ENCODE measurements at places on chromosomes 12 and 14.

DNA sequence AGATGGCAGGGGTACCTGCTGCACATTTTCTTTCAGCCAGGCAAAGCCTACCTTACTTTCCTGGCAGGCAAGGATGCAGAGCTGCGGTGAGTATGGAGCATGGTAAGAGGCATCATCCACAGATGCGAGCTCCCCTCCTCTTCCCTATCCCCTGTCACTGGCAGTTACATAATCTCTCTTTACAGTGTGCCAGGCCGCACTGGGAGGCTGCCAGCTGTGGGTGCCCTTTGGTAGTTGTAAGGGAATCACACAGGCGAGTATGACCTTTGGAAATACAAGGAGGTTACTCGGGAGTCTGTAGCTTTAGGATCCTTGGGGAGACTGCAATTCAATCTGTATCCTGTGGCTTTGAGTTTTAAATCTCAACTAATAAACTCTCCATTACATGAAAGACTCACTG lies 132.5 kb downstream of the KTN1 start:
- no peak for DNase-seq

DNA sequence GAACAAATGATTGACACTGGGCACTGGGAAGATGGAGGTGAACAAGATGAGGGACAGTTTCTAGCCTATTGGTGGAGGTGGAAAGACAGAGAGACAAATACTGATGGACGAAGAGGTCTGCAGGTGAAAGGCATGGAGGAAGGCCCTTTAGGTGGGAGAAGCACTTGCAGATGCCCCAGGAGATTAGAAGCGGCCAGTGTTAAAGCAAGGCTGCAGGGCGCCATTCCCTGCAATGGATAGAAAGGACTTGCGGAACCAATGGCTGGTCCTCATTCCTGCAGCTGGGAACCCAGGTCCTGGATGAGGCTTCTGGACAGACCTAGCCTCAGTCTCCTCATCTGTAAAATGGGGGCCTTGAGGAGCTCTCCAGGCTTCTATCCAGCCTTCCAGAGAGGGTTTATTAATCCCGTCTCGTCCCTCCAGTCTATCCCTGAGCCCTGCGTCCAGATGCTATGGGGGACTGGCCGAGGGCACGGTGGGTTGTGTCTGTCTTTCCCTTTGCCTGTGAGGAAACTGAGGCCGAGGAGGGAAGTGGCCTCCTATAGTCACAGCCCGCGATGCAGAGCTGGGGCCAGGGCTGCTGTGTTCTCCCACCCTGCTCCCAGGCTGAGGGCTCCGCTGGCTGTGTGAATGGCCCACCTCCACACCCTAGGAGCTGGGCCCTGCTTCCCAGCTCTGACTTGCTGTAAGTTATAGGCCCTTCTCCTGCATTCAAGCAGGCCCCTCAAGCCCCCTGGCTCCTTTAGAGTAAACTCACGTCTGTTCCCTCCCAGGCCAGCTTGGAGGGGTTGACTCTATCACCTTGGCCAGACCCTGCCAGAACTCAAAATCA lies 33.0 kb downstream of the CYP46A1 start:
- no peak for DNase-seq

DNA sequence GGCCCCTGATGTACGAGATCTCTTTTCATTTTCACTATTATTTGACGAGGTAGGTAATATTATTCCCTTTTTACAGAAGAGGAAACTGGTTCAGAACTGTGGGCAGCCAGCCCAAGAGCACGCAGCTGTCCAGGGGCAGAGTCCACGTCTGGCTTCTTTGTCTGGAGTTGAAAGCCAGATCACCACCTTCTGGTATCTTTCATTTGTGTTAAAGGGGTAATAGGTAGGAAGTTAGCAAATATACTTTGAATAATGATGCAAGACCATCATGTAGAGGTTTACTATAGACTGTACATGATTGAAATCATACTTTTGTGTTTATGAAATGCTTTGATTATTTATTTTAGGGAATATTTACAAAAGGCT lies 144.1 kb upstream of the AMIGO2 start:
- peak; percentile 9 for DNase-seq

- DNase-seq, result peak; percentile 6
Observed at GRCh38 chr12:29725587-29726320, 58.0 kb downstream of the TMTC1 start.

- DNase-seq, result no peak
Observed at GRCh38 chr14:54646626-54647025, 79.7 kb downstream of the SAMD4A start.

DNA sequence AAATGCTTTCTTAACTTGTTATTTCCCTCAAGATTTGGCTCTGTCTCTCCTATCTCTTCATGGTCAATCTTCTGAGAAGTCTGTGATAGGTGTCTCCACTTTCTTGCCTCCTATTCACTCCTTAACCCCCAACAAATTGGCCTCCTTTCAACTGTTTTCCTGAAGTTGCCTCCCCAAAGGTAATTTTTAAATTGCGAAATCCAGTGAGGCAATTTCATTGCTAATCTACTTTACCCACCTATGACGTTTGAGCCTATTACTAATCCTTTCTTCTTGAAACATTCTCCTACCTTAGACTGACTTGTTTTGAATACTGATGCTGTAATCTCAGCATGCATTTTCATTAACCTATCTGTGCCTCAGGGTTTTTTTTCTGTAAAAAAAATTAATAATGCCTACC lies 6.0 kb upstream of the KCNH5 start:
- DNase-seq, result no peak

DNA sequence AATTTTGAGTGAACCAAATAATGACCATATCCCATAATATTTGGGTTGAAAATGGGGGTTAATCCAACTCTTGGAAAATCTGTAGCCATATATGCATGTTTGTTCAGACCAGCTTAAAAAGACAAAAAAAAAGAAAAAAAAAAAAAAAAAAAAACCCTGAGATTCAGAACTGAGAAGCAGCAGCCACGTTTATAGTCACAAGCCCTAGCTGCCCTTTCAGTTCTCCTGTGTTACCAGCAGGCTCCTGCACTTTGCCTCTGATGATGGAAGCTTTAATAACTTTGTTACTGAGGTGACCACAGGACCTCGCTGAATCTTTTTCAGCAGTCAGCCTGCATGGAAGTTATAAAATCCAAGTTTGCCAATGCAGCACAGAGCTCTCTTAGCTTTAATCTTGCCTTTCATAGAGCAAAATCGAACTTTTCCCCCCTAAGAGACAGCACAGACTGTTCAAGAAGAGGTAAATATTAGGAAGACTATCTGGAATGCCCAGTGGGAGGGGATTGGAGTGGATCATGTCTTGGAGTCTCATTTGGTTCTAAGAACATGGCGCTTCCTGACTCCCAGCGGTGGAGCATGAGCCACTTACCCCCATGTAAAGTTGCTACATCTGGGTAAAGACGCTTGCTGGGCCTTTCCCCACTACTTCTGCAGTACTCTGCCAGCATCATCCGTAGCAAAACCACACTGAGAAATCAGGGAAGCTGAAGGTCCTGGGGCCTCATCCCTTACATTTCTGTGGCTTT lies 20.6 kb downstream of the GNG2 start:
- no peak for DNase-seq

DNA sequence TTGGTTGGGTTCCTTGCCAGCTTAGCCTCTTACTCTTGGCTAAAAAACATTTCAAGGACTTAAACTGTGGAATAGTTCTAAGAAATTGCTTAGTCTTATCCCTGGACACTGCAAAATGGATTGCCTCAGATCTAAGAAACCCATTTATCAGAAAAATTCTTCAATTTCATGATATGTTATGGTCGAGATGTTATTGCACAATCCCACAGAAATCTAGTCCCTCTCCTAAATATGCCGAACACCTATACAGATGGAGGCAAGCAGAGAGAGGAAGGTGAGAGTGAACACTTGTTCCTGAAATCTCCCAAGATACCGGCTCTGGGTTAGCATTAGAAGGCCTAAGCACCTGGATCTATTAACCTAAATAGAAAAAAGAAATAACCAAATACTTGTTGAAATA lies 267.2 kb downstream of the PAWR start:
- no peak for DNase-seq

GRCh38 chr12:47776471-47777143 lies 3.6 kb downstream of the SLC48A1 start:
- no peak for DNase-seq

GRCh38 chr12:85587158-85587557 lies 249.1 kb downstream of the RASSF9 start:
- DNase-seq, result no peak

DNA sequence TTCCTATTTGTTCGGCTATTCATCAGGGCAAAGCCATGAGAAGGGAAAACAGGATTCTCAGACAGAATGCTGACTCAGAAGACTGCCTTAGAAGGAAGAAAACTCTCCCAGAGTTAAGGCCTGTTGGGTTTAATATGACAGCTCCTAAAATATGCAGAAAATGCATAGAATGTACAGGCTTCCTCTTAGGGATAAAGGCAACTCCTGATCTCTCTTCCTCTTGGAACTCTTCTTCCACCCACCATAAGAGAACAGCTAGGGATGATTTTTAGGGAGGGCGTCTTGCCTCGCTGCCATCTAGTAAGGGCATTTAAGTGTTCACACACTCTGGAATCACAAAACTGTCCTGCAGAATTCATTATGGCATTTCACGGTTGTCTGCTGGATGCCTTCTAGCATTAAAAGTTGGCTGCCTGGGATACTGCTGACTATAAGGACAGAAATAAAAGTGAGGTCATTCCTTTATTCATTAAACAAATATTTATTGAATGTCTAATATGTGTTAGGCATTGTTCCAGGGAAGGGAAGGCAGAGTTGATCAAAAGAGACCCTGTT lies 73.7 kb downstream of the DCAF5 start:
- no peak for DNase-seq

DNA sequence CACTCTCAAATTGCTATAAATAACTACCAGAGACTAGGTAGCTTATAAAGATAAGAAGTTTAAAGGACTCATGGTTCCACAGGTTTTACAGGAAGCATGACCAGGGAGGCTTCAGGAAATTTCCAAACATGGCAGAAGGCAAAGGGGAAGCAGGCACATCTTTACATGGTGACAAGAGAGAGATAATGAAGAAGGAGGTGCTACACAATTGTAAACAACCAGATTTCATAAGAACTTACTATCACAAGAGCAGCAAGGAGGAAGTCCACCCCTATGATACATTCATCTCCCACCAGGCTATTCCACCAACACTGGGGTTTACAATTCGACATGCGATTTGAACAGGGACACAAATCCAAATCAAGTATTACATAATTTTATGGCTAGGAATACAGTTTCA lies 257.7 kb downstream of the BTG1 start:
- no peak for DNase-seq

DNA sequence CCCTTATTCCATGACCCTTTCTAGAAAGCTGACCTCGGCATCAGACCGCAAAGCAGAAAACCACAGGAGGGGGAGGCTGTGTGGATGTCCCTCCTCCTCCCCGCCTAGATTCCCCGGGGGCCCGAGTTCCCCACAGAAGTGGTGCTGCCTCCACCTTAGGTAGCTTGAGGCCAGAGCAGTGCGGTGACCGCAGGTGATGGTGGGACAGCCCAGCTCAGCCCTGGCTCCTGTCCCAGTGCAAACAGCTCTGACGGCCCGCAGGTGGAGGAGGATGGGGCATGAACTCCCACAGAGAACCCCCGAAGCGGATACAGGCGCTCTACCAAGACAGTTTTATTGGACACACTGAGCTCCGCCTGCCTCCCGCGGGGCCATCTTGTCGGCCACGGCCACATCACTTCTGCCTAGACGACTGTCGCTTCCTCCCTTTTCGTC lies 19.5 kb downstream of the ARL6IP4 start:
- DNase-seq, result no peak

DNA sequence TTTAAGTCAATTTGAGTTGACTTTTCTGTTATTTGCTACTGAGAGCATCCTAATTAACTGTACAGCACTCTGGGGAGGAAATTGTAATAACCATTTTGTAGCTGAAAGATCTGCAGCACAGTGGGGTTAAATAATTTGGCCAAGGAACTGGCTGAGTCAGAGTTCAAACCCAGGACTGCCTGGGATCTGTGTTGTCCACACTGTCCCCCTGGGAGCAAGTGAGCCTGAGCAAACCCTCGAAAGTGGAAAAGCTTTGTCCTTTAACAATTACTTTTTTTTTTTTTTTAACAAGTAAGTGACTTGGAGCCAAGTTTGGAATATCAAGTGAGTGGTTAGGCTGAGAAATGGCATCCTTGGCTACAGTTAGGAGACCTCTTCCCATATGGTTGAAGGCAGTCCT lies 247.2 kb upstream of the CCDC196 start:
- no peak for DNase-seq

GRCh38 chr12:31233061-31233730 lies 92.8 kb downstream of the SINHCAF start:
- DNase-seq, result no peak

GRCh38 chr12:99619389-99620158 lies 28.0 kb upstream of the GARIN6 start:
- peak; percentile 2 for DNase-seq

- no peak for DNase-seq
Observed at GRCh38 chr14:23435543-23436326, at the start of gene MYH7. Gene MYH7 (minus strand): TSS chr14:23435660. CDS start chr14:23433732, 1,928 bp downstream.

GRCh38 chr12:13192719-13193118 lies 3.8 kb upstream of the EMP1 start:
- no peak for DNase-seq

DNA sequence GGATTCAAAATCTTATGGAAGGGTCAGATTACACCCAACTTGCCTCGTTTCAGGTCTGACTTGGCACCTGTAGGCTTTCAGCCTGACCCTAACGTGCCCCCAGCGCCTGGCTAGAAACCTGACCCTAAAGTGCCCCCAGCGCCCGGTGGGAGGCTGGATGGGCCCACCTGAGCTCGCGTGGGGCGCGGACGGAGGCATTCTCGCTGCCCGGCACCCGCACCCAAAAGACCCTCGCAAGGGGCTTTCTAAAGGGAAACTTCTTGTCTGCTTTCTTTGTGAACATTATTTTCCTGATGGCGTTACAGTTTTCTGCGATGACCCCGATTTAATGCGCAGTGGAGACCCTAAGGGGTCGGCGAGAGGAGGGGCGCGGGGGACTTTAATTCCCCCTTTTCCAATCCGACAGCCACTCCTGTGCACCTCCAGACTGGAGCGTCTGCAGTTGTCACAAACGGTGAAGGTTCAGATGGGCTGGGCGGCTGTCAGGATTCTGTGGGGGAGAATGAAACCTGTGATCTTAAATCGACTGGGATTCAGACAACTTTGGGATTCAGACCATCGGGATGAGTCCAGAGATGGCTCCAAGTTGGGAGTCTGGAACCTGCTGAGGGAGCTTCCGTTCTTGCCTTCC lies 751 bp upstream of the HRK start:
- no peak for DNase-seq

DNA sequence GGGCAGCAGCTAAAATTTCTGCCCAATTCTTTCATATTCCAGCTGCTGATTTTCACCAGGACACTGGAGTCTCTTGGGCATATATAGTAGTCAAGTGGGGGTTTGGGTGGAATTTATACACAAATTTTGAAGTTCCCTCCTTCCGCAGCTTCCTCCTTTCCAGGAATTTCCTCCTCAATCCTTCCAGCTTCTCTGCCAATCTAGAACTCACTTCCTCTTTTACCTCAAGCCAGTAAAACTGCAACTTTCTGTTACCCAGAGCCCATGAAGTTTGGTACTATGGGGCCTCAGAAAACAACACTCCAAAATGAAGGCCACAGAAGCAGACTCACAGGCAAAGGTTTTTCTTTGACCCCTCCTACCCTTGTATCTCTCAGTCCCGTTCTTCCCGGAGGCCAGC lies 51.7 kb upstream of the G2E3 start:
- DNase-seq, result no peak

GRCh38 chr12:32874078-32874477 lies 22.5 kb downstream of the PKP2 start:
- no peak for DNase-seq

- no peak for DNase-seq
Observed at GRCh38 chr14:51410897-51411296, 170.8 kb downstream of the TMX1 start.

Measured in NCI-H526 (cell line).